ENCODE measurements at places on chromosomes 3 and 15.

DNA sequence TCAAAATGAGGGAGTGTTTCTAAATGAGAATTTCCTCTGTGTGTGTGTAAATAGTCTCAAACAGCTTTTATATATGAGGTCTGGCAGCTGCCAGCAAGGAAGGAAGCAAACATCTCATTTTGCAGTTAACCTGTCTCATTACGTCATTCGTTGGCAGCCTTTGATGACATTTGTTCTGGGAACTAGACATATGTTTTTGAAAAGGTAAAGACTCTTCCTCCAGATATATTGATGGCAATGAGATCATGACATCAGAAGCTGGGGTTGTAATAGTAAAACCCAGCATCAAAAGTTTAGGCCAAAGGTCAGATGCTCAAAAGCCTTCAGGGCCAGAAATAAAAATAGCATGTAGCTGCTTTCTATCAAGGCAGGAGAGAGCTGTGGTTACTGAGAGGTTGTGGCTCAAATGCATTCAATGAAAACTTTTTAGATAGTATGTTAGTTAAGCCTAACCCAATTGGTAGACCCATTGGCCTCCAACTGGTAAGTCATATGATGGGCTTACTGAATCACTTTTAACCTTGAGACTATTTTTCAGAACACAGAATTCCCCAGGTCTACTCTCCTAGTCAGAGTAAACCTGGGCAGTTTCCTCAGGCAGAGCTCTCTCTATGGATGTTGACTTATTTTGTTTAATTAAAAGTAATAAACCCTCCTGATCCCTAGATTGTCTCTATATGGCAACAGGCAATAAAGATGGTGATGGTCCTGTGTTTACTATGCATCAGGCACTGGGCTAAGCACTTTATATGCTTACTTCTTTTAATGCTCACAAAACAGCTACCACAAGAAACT, 386.5 kb upstream of the CFAP20DC start:
- DNase-seq, result no peak

GRCh38 chr3:87122766-87123165, 104.3 kb upstream of the CHMP2B start:
- no peak for DNase-seq

DNA sequence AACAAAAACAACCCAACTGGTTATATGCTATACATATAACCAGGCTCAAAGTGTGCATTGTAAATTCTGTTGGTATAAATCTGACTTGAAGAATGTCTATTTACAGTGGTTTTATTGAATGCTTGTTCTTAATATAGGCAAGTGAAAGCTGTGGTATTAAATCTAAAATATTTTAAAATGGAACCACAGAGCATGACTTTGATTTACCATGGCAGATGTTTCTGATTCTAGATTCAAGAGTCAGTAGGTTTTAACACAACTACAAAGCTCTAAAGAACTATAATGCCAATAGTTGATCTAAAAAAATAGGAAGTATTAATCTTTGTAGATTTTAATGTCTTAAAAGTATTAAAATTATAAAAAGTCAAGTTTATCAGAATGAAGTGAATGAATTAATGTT, 141.9 kb upstream of the PLSCR5 start:
- DNase-seq, result no peak

GRCh38 chr15:40430271-40430805, 10.4 kb upstream of the BAHD1 start:
- peak; percentile 45 for DNase-seq

DNA sequence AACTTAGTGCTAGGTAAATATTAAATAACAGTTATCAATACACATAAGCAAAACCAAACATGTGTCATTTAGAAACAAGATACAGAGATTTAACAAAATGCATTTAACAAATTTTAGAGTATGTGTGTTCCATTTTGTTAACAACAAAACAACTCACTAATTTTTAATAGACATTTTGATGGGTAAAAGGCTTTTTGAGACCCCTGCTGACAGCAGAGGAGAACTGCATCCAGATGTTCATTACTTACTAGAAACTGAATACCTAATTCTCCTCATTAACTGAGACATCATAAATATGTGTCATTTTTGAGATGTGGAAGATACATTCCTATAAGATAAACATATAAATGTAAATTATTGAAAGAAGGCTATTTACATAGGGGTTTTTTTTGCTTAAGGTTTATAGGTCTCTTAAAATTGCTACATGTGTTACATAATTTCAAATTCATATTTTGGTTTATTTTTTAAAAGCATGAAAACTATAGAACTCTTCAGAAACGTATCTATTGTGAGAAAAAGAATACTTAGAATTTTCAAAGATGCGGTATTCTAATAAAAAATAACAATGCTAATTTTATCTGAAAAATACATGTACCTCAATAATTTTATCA, 1009.8 kb downstream of the TUSC7 start:
- DNase-seq, result peak; percentile 12

DNA sequence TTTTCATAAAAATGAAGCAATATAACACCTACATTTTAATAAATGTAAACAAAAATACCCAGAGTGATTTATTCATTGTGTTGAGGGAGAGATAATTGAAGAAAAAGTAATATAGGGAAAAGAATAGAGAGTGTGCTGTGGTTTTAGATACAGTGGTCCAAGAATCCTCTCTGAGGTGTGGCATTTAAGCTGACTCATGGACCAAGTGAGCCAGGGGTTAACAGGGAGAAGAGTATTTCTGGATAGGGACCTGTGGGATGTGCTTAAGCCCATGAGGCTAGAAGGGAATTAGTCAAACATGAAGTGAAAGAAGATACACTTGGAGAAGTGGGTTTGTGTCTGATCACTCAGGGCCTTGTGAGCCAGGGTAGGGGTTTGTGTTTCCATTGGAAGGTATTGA, 680.7 kb upstream of the GRM7 start:
- DNase-seq, result no peak

GRCh38 chr3:112687616-112688015, 46.7 kb upstream of the CCDC80 start:
- no peak for DNase-seq

DNA sequence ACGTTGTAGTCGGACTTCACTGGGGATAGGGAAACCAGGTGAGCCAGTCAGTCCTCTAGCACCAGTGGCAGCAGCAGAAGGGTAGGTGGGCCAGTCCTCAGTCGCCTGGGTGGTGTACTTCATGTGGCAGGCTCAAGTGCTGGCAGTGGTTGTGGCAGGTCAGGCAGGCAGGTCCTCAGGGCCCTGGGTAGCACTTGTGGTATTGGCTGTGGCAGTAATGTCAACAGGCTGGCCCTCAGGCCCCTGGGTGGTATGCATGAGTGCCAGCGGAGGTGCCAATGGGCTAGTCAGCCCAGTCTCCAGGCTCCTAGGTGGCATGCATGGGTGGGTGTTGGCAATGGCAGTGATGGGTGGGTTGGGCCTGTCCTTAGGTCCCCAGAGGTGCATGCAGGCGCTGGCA, 40.6 kb downstream of the FAIM start:
- no peak for DNase-seq

GRCh38 chr3:184050217-184050847, 2.5 kb upstream of the HTR3C start:
- DNase-seq, result no peak

- DNase-seq, result peak; percentile 25
These were observed 16.0 kb upstream of the SRP14 start for GRCh38 chr15:40054855-40055575.

DNA sequence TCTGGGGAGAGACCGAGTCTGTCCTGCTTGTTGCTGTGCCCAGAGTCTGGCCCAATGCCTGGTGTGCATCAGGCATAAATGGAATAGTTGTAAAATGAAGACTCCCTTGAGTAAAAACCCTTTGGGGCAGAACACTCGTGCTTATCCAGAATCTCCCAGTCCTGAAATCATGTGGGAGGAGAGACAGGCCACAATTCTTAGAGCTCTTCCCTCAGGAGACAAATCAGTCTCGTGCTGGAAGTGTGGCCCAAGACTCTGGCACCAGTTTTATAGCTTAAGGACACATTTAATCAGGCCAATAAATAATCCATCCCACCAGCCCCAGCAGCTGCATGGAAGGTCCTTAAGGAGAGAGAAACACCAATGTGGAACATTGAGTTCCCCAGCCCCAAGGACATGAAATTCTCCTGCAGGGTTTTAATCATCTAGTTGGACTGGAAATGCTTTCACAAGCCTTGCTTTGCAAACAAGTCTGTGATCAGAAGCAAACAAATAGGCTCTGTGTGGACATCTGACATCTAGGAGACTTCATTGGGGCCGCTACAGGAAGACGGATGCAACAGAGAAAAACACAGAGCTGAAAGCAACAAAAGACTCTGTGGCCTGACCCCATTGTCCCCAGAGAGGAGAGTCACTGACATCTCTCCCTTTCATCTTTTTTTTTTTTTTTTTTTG, 70.4 kb downstream of the LSM3 start:
- peak; percentile 36 for DNase-seq

DNA sequence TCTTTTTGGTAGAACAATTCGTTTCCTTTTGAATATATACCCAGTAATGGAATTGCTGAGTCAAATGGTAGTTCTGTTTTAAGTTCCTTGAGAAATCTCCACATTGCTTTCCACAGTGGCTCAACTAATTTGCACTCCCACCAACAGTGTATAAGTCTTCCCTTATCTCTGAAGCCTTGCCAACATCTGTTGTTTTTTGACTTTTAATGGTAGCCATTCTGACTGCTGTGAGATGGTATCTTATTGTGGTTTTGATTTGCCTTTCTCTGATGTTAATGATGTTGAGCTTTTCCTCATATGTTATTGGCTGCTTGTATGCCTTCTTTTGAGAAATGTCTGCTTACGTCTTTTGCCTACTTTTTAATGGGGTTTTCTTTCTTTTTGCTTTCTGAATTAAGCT, 270.6 kb upstream of the MEIS2 start:
- DNase-seq, result peak; percentile 1

DNA sequence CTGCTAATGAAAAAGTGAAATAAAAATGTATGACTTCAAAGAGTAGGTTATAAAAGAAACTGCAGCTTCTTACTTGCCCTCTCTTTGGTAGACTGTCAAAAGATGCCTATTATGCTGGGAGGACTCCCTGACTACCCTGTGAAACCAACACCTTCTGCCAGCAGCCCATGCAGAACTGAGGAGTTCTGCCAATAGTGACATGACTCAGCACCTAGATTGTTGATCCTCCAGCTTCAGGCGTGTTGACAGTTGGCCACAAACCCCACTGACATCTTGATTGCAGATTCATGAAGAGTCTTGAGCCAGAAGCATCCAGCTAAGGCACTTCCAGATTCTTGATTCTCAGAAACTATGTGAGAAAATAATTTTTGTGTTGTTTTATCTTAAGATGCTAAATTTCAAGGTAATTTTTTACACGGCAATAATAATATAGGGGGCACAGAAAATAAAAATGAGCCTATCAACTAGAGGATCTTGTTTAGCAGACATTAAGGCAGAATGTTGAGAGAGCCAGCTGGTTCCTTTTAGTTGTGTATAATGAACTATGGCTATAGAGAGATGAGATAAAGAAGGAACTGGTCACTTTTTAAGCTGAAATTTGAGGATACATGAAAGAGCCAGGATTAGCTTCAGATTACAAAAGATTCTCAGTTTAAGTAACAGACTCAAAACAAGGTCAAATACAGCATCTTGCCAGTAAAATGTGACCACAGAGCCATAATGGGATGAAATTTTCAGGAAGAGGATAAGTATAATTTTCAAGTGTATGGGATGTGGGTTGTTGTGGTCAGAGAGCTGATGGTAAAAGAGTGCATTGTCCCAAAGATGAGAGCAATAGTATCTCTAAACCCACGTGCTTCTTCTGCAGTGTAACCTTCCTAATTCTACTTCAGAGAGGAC, 588.7 kb upstream of the CBLB start:
- peak; percentile 80 for DNase-seq

DNA sequence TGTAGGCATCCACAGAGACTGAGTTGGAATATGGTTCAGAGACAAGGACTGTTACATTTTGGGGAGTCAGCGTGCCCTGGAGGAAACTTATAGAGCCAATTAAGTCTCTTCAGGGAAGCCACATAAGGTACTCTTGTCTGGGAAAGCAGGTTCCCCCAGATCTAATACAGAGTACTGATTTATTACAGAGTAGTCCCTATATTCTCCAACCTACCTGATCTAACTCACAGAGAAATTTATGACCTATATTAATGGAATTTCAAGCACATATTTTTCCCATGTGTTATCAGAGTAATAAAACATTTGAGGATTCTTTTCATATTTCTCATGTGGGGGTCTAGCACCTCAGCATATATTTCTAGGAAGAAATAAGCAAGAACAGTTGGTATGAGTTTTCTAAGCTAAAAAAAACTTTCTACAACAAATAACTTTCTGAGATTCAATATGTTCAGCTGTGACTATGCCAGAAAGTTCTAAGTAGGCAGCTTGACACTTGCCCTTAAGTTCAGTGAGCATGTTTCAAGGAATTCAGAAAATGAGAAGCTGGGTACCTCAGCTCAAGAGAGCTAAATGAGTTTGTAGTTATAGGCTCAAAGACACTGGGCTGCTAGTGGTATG, 75.3 kb upstream of the COL8A1 start:
- DNase-seq, result peak; percentile 68

DNA sequence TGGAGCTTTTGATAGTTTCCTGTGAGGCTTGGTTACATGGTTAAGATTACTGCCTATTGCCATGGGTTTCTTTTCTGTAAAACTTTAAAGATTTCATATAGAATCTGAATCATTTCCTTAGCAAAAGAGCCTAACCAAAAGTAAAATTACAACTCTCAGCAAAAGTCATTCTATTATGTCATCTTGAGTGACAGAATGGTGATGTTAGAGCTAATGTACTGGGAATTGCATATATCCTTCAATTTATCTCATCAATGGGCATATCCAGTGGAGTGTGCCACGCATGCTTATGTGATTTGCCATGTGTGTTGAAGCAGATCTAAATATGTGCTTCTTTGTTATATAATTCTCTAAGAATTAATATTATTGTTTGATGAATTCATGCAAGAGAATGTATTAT, 212.1 kb downstream of the ROBO1 start:
- DNase-seq, result no peak

GRCh38 chr15:78992416-78993256, 47.8 kb upstream of the CTSH start:
- no peak for DNase-seq

DNA sequence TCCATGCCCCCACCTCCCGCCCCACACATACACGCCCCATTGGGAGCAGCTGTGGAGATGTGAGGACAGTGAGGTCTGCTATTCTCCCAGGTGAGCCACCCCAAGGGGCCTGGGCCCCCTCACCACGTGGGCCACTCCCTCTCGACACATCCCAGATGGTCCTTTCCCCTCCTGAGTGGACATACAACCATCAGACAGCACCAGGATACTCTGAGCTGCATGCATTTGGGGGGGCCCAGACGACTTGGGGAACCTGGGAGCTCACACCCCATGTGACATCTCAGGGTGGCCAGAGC, 17.5 kb downstream of the FBLN2 start:
- no peak for DNase-seq

DNA sequence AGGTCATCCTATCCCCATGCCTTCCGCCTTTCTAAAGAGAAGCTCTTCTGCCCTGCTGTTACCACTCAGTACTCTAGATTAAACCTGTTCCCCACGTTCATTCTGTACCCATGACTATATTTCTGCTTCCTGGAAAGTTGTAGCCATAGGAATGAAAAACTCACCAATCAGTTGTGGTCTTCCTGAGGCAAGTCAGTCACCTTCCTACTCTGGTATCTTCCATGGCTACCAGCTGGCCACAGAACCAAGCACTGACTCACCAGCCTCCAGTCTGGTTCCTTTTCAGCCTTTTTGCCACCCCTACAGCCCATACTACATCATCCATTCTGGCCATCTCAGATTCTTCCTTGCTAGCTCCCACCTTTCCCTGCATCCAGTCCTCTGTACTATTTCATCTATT, 46.4 kb downstream of the TMEM44 start:
- DNase-seq, result peak; percentile 86
